ENCODE measurements at places on chromosomes 3 and 15.

DNA sequence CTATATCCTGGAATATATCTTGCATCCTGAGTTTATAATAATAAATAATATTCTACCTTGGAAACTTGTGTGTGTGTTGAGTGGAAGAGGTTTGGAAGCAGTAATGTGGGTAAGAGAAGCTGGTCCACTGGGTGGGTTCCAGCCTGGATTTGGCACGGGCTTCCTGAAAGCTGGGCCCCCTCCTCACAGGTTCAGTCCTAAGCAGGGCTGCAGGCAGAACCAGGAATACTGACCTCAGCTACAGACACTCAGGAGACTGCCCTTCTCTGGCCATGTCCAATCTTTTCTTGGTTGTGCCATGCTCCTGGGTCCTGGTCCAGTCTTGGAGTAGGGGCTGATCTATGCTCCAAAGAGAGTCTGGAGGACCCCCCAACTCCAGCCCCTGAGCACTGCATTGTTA, 4.5 kb downstream of the MYD88 start:
- no peak for DNase-seq

DNA sequence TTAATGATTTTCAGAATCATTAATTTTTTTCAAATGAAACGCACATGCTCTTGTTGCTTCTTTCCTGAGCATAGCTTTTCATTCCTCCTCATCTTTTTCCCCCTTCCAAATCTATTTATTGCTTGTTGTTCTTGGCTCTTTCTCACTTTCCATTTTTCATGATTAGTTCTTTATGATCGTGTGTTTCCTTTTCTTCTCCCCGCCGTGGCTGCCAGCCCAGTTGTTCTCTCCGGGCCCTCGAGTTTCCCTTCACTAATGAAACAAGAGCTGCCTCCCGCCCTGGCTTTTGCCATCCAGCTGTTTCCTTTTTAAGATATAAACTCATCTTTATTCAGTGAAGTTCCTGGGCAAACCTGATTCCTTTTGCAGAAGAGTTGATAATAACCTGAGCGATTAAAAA, 170.2 kb upstream of the NR2F2 start:
- DNase-seq, result no peak

- DNase-seq, result no peak
Measured at GRCh38 chr3:151265166-151265565, 13.2 kb downstream of the P2RY14 start.

DNA sequence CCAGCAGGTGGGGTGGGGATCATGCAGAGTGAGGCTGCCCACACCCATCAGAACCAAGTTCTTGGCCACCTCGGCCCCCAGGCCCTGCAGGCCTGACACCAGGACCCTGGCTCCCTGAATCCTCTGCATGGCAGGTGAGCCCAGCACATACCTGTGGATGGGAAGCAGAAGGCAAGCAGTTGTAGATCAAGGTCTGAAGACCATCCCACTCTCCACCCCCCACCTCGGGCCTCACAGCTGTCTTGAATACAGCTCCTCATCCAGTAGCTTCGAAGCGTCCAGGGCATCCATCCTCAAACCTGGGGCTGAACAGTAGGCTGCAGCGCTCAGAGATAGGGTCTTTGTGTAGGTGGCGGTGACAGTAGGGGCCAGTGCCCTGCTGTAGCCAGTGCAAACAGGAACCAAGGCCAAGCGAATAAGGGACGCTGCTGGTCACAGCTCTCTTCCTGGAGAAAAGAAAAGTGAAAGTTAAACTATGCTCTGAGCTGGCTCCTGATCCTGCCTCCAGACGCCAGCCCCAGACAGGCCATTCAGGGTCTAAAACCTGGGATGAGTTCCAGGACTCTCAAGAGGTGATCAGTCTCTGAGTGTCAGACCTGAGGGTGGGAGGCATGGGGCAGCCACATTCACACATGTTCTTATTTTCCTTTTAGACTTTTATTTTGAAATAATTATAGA, at the start of gene UBA7:
TSS of gene UBA7 (minus strand) at position 457 of the 678 bp plus-strand sequence. CDS start at position 291, 166 bp downstream.
- DNase-seq, result peak; percentile 65

DNA sequence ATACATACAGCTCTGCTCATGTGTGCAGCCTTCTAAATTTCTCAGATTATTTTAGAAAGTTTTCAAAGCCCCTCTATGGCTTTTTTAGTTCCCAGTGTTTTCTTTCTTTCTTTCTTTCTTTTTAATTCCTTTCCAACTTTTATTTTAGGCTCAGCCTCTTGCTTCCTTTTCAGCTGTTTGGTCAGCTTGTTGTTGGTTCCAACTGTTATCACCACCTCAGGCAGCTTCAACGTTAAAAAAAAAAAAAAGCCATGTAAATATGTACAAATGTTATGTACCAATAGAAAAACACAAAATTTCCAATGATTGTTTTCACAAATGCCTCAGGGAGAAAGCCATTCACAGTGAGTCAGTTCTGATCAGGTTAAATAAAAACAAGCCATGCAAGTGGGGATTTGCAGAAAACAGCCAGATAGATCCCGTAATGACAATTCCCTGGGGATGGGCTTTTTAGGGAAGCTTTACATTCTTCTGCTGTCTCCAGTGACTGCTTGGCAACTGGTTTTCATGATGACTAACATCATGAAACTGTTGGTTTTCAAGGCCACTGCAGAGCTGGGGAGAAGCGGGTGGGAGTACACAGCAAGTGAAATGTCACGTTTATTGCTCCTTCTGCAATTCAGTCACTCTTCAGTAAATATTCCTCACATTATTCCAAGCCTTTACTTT, 908.4 kb downstream of the EPHA3 start:
- DNase-seq, result peak; percentile 94

DNA sequence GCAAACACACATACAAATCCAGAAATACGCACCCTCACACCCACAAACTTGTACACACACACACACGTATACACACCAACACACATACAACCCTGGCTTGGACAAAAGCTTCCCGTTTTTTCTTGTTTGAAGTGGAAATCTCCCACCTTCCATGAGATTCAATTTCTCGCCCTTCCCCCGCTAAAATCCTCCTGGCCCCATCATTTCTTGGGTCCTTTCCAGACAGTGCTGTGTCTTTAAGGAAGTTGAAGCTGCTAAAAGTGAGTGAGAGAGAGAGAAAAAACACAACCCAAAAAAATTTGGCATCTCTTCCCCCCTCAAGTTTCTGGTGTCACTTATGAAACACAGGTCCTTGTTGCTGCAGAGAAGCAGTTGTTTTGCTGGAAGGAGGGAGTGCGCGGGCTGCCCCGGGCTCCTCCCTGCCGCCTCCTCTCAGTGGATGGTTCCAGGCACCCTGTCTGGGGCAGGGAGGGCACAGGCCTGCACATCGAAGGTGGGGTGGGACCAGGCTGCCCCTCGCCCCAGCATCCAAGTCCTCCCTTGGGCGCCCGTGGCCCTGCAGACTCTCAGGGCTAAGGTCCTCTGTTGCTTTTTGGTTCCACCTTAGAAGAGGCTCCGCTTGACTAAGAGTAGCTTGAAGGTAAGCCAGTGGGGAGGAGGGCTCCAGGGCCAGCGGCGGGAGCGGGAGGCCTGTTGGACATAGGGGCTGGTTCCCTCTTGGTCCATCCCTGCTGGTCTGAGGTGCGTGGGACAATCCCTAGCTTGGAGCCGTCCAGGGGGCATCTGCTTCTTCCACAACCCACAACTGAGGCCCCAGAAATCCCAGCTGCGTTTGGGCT, at the start of gene ISLR:
TSS of gene ISLR (plus strand) at position 331 of the 839 bp plus-strand sequence. CDS start 1,149 bp downstream, outside the sequence.
- peak; percentile 84 for DNase-seq

GRCh38 chr3:2061360-2061759, 37.3 kb upstream of the CNTN4 start:
- no peak for DNase-seq

- no peak for DNase-seq
Measured at GRCh38 chr3:22485954-22486353, 717.2 kb upstream of the UBE2E2 start.

- no peak for DNase-seq
Measured at GRCh38 chr3:171345107-171345843, 114.9 kb downstream of the TNIK start.

- no peak for DNase-seq
Measured at GRCh38 chr15:69824877-69825406, 272.8 kb downstream of the TLE3 start.

DNA sequence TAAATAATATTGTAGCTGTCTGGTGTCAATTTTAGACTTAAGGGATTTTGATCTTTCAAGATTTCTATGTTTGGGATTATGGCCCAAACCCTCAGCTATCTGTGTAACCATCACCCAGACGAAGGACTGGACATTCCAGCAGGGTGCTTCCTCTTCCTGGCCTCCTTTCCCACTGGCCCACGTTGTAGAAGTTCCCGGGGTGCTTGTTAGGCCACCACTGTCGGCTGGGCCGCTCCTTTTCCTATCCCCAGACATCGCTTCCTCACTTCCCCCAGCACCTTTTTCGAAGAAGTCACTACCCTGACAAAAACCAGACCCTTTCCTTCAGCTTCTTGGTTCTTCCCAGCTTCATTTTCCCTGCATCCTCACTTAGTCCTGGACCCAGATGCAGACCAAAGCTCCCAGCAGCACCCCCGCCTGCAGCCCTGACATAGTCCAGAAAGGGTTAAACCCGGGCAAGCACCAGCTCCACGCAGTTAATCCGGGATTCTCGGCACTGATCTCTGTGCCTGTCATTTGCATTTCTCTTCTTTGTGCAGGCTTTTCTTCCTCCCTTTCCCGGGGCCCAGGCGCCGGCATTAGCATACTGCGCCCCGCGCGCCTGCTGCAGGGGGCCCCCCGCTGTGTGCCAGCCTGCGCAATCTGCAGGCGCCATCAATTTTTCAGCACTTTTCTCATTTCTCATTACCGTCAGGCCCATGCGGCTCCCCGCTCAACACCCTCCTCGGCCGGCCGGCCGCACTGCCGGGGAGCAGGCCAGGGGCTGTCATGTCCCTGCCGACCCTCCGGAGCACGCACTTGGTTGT, 90.6 kb downstream of the ZNF621 start:
- DNase-seq, result no peak

DNA sequence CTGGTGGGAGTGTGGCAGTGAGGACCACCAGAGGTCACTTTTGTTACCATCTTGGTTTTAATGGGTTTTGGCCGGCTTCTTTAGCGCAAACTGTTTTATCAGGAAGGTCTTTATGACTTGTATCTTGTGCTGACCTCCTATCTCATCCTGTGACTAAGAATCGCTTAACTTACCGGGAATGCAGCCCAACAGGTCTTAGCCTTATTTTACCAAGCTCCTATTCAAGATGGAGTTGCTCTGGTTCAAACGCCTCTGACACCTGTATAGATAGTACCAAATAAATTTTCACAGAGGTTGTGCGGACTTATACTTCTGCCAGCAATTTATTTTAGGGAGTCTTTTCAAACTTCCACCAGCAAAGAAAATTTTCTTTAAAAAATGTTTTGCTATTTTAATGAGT, 13.6 kb upstream of the SLCO3A1 start:
- DNase-seq, result no peak

GRCh38 chr3:113136071-113136470, 75.3 kb upstream of the BOC start:
- DNase-seq, result peak; percentile 28

DNA sequence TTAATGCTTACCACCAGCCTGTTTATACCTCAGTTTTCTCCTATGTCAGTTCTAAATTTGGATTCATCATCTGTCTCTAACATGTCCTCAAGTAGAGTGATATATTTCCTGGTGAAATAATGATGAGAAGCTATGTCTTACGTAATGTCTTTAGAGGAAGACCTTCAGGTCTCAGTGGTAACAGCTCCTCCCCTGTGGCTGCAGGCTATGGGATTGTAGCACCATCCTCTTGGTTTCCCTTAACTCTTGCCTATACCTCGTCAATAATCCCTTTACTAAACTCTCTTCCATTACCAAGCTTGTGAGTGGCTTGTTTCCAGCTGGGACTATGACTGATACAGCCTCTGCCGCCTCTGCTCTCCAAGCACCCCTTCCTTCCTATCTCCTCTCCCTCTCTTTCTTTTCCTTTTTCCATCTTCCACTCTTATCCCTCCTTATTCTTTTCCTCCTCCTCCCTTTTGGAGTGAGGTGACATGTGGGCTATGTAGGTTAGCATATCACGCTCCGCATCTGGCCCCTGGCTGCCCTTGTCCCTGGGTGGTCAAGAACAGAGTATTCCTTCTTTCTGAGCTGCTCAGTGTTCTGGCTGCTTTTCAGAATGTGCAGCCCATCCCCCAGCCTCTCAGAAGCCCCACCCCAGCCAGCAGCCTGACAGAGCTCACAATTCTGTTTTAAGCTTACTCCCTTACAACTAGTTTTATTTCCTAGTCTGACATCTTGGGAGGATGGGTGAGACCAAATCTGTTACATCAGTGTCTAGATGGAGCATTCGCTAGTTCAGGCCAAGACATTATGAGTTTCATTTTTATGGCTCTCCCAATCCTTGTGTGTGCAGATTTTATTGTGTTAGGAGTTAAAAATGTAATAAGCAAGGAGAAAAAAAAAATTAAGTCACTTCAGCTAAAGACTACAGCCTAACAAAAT, 75.0 kb upstream of the RNU6-1 start:
- peak; percentile 56 for DNase-seq

- no peak for DNase-seq
Measured at GRCh38 chr3:136836511-136837156, 17.7 kb downstream of the SLC35G2 start.

DNA sequence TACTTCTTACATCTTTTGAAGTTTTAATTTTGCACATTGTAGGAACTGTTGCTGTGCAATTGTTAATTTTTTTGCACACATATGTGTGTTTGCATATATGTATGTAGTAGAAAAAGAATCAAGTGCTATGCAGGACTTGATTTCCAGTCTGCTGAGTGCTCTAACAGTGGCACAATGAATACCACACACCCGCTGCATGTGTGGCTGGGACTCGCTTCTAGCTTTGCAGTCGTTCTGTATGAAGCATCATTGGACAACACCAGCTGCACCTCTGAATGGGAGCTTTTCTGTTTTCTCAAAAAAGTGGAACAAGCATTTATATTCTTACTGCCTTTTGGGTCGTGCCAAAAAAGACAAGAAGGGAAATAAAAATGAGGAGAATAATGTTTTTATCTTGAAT, 564.7 kb downstream of the FOXP1 start:
- no peak for DNase-seq

GRCh38 chr15:99692825-99693224, 40.4 kb downstream of the LYSMD4 start:
- no peak for DNase-seq

GRCh38 chr3:100489118-100489517, 3.3 kb upstream of the TMEM45A start:
- no peak for DNase-seq

DNA sequence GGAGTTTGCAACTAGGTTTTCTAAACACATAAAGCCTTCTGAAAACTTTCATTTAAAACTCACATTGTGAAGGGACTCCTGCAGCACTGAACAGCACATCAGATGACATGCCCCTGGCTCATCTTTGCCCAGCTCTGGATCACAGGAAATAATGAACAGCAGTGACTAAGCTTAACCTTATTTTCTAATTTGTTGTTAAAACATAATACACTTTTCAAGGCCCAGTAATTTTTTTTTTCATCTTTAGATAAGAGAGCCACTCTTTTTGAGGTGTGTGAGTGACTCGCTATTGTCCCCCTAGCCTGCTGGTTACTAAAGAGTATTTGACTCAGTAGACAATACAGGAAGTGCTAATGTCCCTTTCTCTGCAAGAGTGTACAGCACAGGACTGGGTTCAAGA, 204.0 kb downstream of the OSBPL10 start:
- no peak for DNase-seq

Measured in fibroblast of the conjunctiva (primary cell).